ENCODE measurements at places on chromosomes 4 and X.

DNA sequence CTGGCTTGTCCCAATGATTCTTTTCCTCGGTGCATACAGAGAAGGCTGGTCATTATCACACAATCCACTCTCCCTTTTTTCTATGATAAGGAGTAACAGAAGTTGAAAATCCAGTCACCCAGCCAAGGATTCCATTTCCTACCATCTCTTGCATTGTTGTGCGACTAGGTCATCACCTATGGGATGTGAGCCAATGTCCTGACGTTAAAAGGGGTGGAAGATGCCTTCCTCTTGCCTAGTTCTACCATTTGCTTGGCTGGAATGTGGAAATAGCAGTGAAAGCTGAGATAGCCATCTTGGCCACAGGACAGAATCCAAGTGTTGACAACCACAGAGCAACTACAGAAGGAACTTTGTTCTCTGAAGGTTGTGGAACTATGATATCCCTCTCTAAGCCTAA is 132.2 kb upstream of the KIT start:
- DNase-seq = no peak

- no peak for DNase-seq
These were observed 325.0 kb downstream of the PCDH7 start for GRCh38 chr4:31045151-31045550.

- DNase-seq = no peak
These were observed 2585.3 kb downstream of the ARAP2 start for GRCh38 chr4:33658971-33659370.

DNA sequence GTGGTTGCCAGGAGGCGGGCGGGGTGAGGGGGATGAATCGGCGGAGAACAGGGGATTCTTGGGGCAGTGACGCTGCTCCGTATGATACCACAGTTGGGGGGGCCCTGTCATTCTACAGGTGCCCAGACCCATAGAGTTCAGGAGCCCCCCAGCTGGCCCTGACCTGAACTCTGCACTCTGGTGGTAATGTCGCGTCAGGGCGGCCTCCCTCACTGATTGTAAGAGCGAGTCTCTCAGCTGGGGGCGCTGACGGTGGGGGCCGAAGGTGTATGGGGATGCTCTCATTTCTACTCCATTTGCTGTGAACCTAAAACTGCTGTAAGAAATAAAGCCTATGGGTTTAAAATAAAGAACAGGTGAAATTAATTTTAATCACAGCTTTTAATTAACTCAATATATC is 91.8 kb upstream of the PSAPL1 start:
- no peak for DNase-seq

DNA sequence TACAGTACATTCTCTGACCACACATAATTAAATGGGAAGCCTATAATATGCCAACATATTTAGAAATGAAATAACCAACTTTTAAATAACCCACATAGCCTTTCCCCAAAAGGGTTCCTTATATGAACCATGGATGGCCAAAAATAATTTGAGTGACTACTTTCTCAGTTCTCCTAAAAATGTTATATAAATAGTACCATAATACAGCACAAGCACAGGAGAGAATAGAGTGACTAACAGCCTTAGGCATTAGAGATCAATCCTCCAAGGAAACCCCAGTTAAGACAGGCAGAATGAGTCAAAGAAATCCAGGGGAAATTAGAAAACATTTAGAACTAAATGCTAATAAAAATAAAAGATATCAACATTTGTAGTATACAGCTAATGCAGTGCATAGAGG is 50.2 kb downstream of the ANKRD17 start:
- DNase-seq = no peak

- DNase-seq = no peak
These were observed 269.6 kb downstream of the DKK2 start for GRCh38 chr4:106766519-106766918.

Data from activated T-helper 1 cell treated with anti-CD3 and anti-CD28 coated beads, Interleukin-12 subunit alpha, Interleukin-12 subunit beta, Interleukin-2, Interleukin-4 antibody, amounts not matched to agents 30 ng/mL and 10 ng/mL and 1 ng/mL, durations not matched to agents 14 hours and 24 hours and 36 hours (primary cell).